ENCODE measurements at places on chromosomes 2 and 18.

DNA sequence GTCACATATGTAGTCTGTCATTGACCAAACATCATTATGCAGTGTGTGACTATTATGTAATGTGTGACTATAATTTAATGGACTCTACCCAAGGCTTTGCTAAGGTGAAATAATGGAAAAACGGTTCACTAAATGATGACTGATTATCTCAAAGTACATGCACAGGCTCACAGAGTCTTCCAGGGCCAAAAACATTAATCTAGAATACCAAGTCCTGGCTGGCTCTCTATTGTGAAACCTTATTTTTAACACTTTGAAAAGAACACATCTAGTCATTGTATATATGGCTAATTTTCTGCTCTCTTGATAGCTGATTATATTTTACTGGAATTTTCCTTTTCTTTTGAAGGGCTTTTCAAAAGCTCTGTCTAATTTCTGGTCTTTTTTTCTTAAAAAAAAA, 102.9 kb upstream of the THUMPD2 start:
- no peak for DNase-seq

DNA sequence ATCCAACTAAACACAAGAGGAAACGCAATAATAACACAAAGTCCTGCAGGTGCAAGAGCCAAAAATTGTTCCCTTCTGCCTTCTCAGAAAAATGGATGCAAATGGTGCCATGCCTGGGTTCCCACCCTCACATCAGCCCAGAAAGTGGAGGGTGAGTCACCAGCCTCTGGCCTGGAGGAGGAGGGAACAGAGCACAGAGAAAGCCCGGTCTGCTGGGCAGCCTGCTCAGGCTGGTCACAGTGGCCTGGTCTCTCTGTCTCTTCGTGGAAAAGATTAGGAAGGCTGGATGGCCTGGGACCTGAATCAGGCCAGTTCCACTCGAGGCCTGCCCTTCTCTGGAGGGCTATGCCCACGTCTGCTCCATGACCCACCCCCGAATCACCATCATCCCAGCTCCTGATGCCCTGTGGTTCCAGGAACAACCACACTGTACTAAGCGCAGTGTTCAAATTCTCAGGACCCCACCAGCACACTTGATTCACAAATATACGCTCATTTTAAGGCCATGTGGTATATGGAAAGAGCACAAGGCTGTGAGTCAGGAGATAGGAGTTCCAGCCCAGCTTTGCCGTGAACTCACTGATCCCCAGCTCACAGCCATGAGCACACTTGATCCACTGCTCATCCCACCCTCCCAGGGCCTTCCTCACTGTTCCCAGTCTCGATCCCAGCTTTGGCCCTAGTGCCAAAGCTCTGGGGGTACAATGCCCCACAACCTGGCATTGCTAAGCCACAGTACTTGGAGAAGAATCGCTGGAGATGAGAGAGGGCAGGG, 82.1 kb downstream of the ZBTB7C start:
- no peak for DNase-seq

GRCh38 chr2:128702616-128703015, 383.9 kb upstream of the HS6ST1 start:
- no peak for DNase-seq

- DNase-seq = no peak
Observed at GRCh38 chr2:11473659-11474433, 7.9 kb upstream of the E2F6 start.

GRCh38 chr2:159562248-159562647, 54.1 kb downstream of the BAZ2B start:
- no peak for DNase-seq

DNA sequence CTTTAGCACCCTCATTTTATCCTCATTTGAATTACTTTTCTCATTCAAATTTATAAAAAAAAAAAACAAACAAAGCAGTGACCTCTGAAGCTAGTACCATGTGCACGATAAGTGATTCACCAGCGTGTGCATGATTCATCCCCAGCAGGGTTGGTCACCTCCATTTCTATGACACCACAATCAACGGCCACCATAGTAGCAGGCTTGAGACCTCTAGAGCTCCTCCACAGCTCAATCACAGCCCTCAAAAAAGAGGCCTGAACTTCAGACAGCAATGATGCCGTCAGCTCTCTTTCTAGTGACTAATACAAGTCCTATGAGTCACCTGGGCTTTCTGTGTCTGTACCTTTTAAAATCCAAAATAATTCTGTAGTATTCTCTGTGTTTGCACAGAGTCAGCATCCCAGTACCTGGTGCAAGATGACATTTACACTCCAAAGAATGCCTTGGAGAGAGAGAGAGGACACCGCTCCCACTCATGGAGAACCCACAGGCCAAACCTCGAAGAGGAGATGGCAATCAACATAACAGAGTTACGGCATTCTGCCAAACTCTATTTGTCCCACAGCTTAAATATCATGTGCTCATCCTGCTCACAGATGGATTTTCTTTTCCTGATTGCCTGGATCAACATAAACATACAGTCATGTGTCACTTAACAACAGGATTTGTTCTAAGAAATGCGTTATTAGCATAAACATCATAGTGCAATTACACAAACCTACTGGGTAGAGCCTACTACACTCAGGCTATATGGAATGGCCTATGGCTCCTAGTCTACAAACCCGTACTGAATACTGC, 58.7 kb downstream of the L3MBTL4 start:
- no peak for DNase-seq

- no peak for DNase-seq
Observed at GRCh38 chr18:61847164-61847791, 45.5 kb downstream of the RNF152 start.

- DNase-seq = no peak
Observed at GRCh38 chr2:65626831-65627230, 194.4 kb upstream of the SPRED2 start.

GRCh38 chr18:1002653-1003178, 98.0 kb downstream of the ADCYAP1 start:
- DNase-seq = no peak

DNA sequence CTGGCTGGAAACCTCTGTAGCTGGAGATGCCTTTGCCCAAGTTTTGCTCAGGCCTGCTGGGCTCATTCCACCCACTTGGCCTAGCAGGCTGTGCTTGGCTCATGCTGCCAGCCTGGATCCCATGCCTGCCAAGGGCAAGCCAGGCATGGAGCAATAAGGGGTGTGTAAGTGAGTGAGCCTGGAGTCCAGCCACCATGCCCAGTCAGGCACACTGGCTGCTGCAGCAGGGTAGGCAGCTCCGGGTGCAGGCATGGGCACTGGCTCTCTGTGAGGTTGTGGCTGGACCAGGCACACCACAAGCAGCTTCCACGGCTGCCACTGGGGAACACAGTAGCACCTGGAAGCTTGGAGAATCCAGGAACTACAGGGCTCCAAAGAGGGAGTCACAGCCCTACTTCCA, 147.7 kb upstream of the HS6ST1 start:
- no peak for DNase-seq

GRCh38 chr2:9699139-9700108, 68.6 kb upstream of the YWHAQ start:
- DNase-seq = no peak

- no peak for DNase-seq
Observed at GRCh38 chr2:45984366-45984765, 312.8 kb upstream of the EPAS1 start.
